Skeletal muscle cell (primary cell): ENCODE measurements at places on chromosomes 3 and 15.

- no peak for DNase-seq
Measured at GRCh38 chr3:58333206-58334012, 717 bp downstream of the PXK start.

DNA sequence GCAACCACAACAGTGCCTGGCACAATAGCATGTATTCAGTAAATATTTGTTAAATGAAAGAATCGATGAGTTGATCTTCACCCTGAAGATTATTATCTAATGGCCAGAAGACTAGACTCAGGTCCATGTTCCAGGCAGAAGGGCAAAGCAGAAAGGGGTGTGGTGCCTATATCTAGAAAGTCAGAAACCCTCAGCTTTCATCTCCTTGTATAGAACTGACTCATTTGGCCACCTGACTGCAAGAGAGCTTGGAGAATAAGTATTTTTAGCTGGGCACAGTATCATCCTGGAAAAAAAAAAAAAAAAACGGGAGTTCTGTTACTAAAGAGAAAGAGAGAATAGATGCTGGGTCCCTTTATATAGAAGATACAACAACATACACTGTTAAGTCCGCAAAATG lies 69.7 kb upstream of the SPRED1 start:
- no peak for DNase-seq

GRCh38 chr15:99431661-99432091 lies 134.1 kb upstream of the MEF2A start:
- no peak for DNase-seq

GRCh38 chr15:85800478-85801123 lies 5.9 kb upstream of the KLHL25 start:
- no peak for DNase-seq

DNA sequence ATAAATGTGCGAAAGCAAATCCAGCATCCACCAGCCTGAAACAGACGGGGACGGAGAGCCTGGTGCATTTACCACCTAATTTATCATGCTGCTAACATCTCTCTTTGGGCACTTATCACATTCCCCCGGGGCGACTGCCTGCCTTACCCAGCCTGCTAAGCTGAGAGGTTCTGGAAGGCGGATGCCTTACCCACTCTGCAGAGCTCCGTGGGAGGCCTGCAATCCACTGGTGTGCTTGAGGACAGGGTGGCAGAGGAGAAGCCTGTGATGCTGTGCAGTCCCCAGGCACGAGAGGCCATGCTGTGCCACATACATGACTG lies 25.5 kb downstream of the MGLL start:
- no peak for DNase-seq

DNA sequence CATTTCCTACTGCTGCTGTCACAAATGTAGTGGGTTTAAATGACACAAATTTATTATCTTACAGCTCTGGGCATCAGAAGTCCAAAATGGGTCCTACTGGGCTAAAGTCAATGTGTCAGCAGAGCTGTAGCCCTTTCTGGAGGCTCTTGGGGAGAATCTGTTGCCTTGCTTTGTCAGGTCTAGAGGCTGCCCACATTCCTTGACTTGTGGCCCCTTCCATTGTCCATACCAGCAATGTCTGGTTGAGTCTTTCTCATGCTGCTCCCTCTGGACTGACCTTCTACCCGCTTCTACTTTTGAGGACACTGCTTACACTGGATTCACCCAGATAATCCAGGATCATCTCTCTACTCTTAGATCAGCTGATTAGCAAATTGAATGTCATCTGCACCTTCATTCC lies 3.0 kb downstream of the IL12A start:
- DNase-seq, result no peak

DNA sequence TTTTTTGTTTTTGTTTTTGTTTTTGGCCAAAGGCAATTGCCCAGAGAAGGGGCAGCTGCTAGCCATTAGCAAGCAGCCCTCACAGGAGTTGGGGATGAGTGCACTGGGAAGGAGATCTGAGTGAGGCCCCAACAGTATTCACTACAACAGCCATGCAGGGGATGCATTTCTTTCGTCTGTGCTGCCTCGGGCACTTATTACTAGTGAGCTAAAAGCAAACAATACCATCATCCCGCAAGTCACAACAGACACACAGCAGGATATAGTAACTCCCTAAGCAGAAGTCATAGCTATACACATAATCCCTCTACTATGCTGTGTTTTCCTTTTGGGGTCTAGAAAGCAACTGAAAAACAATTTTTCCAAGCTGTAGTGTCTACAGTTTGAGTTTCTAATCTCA lies 27.2 kb downstream of the CRTAP start:
- no peak for DNase-seq

GRCh38 chr3:11392860-11393114 lies 120.6 kb downstream of the ATG7 start:
- no peak for DNase-seq

DNA sequence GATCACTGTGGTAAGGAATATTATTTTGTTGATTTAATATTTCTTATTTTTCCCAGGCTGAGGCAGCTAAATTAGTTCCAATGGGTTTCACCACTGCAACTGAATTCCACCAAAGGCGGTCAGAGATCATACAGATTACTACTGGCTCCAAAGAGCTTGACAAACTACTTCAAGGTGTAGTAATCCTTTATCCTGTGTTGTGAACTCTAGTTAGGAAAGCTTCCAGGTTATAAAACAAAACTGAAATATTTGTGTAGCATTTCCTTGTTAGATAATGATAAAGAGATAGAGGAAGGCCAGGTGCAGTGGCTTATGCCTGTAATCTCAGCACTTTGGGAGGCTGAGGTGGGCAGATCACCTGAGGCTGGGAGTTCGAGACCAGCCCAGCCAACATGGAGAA lies 11.1 kb downstream of the RAD51 start:
- DNase-seq, result no peak

GRCh38 chr3:149373235-149374125 lies 4.0 kb downstream of the TM4SF1 start:
- peak; percentile 78 for DNase-seq

DNA sequence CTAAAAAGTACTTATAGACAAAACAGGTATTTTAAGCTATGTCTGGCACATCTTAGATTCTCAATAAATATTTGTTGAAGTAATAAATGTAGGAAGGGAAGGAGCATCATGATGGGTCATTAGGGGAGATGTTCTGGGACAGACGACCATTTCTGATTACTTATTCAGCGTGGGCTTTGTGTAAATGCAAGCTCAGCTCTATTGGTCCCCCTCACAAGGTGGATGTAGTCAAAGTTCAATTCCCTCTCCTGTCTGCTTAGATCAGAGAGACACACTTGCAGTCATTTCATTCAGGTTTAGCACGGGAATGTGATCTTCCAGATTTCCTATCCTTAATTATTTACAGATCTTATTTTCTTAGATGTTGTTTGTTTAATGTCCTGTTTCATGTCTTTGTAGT lies 7.5 kb downstream of the GAP43 start:
- no peak for DNase-seq

DNA sequence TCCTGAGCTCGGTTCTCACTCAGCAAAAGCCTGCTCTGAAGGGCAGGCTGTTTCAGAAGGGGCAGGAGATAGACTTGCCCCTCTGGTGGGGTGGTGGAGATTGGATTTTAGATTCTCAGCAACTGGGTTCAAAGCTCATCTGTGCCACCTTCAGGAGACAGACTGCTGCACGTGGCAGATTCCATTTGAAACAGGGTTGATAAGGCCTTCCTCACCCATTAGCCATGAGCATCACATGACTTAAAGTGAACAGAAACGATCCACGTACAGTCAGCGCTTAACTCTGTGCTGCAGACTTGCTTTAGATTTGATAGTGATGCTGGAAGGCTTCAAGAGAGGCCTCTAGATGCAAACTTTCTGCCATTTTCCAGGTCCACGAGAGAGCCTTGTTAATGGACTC lies 35.0 kb upstream of the MGLL start:
- no peak for DNase-seq

DNA sequence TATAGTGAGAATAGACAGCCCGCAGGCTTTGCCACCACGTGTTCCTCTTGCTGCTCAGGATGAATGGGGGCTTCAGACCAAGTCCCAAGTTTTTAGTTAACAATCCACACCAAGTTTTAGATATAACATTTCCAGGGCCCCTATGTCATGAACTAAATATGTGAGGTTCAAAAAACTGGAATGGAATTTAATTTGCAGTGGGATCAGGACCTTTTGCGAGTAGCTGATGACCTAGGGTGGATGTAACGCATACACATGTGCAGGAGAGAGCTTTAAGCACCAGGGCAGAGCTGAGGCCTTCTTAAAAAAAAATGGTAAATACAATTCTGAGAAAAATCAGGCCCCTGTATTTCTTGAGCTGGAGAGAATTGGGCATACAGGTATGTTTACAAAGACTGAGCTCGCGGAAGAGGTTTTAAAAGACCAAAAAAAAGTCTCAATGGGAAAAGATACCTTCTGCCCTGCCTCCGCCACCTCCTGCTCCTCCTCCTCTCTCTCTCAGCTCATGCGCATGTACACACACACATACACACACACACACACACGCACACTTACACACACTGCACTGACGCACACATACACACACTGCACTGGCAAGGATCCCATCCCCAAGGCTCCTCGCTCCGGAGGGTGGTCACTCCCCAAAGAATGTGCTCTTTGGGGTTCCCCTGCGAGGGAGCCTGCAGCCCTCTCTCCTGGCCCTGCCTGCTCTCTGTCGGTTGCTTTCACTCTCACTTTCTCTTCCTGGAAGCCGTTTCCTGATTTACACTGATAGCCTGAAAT lies 48.2 kb upstream of the IGF1R start:
- DNase-seq, result peak; percentile 35

DNA sequence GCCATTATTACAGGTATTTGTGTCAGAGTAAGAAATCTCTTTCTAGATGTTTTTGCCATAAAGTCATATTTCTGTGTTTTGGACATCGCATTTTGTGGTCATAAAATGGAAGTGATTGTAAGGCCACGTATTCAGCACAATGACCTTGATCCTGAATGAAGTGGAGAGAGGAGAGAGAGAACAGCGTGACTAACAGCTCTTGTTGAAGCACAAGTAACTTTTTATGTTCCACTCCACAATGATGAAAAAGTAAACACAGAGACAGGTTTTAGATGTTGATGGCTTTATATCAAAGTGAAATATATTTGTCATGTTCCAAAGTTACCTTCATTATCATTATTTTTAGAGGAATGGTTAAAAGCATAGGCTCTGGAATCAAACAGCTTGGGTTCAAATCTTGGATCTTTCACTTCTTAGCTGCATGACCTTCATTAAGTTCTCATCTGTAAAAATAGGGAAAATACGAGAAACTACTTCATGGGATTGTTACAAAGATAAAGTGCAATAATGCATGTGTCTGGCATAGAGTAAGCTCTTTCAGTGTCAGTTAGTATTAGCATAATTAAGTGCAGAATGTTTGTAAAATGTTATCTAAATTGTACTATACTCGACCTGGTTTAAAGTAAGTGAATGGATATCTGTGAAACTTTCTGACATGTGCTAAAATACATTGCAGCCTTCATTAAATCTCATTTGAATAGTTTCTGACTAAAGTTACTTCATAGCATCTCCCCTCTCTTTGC lies 341.5 kb upstream of the DNAJC19 start:
- no peak for DNase-seq

DNA sequence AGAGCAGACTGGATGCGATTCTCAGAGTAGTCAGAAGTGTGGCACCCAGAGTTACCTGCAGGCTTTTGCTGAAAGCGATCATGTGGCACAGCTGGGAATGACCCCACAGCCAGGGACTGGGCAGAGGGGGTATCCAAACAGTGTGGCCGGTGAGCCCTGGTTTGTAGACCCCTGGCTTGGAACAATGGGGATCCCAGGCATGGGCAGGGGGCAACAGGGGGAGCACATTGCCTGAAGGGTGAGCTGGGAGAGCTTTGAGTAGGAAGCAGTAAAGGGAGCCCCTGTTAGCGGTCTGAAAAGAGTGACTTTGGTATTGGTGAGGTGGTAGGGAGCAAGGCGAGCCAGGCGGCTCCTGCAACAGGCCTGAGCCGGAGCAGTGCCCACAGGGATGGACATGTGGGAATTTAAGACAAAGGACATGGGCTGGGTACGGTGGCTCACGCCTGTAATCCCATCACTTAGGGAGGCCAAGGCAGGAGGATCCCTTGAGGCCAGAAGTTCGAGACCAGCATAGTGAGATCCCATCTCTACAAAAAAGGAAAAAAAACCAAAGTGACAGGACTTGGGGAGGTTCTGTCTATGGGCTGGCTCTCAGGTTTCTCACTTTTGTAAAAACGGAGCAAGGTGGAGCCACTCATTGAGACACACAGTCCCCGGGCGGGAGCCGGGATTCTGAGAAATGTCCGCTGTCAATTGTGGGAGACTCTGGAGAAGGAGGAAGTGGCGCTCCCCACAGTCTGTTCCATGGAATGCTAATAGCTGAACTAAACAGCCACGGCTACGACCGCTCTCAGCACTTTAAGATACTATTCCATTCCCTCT lies 223.8 kb upstream of the LYSMD4 start:
- DNase-seq, result no peak

GRCh38 chr15:83973816-83974215 lies 261.8 kb upstream of the GOLGA6L4 start:
- no peak for DNase-seq

- no peak for DNase-seq
Measured at GRCh38 chr3:12983319-12983718, 89.9 kb downstream of the IQSEC1 start.

DNA sequence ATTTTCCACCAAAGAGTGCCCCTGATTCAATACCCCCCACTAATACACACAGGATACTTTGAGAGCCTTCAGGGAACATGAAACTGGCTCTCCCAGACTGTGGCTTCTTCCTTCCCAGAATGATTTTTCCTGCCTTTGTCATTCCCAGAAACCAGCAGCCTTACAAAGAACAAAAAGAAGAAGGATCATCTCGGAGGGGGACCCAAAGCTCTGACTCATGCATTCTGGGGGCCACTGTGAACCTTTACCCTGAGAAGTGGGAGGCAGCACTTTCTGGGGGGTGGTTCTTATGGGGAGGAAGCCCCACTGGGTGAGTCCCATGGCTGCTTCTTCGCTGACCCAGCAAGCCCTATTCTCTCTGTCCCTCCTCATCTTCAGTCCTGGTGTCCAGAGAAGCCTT lies 44.7 kb upstream of the RAD18 start:
- DNase-seq, result no peak

DNA sequence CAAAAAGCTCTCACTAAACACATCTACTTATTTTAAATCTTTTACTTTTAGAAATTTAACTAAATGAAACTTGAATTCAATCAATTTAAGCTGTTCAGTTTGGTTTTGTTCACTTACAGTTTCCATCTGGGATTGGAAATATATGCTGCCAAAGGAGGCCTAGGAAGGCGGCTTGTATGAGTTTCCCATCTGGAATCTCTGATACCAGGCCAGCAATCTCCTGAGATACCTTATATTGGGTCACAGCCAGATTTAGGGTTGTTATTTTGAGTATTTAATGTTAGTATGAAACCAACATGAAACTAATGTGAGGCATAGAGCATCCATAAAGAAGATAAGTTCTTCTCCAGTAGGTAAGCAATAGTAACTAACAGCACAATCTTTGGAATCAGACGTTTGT lies 94.6 kb downstream of the GMNC start:
- DNase-seq, result no peak
